ENCODE measurements at places on chromosomes 7 and 10. TPM values are rescaled to one million over a fixed set of nuclear protein-coding genes. Genes with fewer than 3 reads are reported as not detected.

Gene PNLIPRP1
- total RNA-seq, result not detected

Gene STAMBPL1
- total RNA-seq, result 120 TPM

Gene CALML5
- not detected for total RNA-seq

Gene VIPR2
- not detected for total RNA-seq

Gene FOXP2
- 0.86 TPM for total RNA-seq

Gene FAM3C
- 35.8 TPM for total RNA-seq

Gene CLCN1
- under 0.01 TPM for total RNA-seq

Gene ANKRD2
- total RNA-seq, result 0.86 TPM

Gene MAGI2
- 20.0 TPM for total RNA-seq

Gene ZNF789
- 11.7 TPM for total RNA-seq

Gene TAS2R40
- not detected for total RNA-seq

Gene FAM107B
- total RNA-seq, result 19.0 TPM

GRCh38 chr10:62036186-62037081 lies 134.9 kb downstream of the ARID5B start:
- DNase-seq, result no peak

GRCh38 chr10:22704471-22704911 lies 9.9 kb downstream of the PIP4K2A start:
- no peak for DNase-seq

DNA sequence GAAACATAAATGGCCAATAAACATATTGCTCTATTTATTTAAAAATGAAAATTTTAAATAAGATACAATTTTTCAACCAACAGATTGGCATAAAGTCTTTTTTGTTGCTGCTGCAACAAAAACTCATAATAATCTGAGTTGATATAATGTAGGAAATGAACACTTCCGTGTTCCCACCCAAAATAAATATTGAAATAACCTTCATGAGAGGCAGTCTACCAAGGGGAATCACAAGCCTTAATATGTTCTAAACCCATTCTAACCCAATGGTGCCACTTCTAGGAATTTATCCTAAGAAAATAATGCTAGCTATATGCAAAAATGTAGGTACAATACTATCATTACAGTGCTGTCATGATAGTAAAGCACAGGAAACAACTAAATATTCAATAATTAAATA lies 39.1 kb downstream of the SLC25A13 start:
- no peak for DNase-seq

DNA sequence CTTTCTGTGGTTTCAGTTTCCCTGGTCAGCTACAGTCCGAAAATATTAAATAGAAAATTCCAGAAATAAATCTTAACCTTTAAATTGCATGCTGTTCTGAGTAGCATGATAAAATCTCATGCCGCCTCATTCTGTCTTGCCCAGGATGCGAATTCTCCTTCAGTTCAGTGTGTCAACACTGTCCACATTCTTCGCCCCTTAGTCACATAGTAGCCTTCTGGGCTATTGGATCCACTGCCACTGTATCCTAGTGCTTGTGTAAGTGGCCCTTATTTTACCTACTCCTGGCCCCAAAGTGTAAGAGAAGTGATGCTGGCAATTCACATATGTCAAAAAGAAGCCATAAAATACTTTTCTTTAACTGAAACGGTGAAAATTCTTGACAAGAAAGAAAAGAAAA lies 129.6 kb downstream of the ZWINT start:
- DNase-seq, result no peak

- DNase-seq, result no peak
These were observed 242.6 kb downstream of the GLRX3 start for GRCh38 chr10:130378556-130379400.

DNA sequence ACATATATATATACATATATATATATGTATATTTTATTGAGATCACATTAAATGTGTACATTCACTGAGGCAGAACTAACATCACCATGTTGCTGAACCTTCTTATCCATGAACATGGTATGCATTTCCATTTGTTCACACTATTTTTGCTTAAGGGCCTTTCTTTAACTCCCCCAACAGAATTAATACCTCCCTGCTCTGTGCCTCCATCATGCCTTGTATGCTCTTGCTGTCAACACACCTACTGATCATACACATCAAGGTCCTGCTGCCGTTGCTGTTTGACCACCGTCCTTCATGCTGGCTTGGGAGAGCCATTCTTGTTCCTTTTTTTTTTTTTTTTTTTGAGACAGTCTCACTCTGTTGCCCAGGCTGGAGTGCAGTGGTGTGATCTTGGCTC lies 43.5 kb downstream of the EPHB4 start:
- DNase-seq, result no peak

GRCh38 chr10:5929442-5929841 lies 39.4 kb downstream of the FBH1 start:
- no peak for DNase-seq

DNA sequence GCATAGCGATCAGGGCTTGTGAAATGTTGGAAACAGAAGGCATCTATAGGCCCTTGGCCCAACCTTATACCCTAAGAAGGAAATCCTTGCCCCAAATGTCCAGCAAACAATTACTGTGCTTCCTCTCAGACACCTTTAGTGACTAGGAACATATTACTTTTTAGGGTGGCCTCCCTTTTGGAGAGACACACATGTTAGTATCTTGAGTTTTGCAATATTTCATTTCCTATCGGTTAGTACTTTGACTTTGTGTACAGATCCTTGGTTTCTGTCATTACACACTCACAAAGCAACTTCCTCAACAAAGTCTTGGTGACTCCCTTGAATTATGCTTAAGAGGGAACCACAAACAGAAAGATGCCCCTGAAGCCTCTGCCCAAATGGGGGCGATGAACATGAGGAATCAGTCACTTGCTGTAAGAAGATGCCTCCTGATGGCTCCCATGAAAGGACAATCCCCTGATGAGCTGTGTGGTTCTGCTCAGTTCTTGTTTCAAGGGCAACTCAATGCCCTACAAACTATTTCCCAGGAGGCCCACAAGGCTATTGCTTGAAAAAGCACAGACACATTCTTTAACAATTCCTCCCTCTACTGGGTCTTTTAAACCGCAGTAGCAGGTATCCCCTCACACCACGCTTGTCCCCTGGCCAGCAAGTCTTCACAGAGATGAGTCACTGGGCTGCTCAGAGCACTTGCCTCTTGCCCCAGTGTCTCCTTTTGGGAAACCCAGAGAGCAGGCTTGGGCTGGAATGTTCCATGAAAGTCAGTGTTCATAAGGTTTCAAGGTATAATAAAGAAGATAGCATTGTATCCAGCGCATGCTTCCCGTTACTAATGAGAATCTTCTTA lies 196.2 kb downstream of the FANK1 start:
- no peak for DNase-seq

DNA sequence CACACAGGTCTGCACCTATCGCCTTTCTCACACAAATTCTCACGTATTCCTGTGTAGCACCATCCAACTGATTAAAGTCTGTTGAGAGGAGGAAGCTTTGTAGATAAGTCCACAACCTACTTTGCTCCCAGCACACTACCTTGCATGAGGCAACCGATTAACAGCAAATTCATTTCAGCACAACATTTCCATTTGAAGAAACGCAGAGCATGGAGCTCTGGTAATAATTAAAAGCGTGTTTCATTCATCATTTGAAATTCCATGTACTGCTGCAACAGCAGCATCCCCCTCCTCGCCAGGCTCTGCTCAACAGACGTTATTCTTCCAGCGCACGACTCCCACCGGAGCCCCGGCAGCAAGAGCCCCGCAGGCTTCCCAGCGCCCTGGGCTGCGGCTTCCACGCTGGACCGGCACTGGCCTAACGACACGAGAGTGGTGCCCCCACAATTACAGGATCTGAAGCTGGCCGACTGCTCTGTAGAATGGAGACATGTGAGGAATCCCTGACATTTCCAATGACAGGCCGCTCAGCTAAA lies 118.8 kb downstream of the DIP2C start:
- DNase-seq, result no peak

GRCh38 chr7:120981117-120981516 lies 7.4 kb upstream of the CPED1 start:
- DNase-seq, result no peak

- peak; percentile 91 for DNase-seq
These were observed 775 bp upstream of the SEPTIN7 start for GRCh38 chr7:35799846-35800717.

GRCh38 chr10:60848126-60848525 lies 69.8 kb downstream of the CDK1 start:
- DNase-seq, result peak; percentile 67

DNA sequence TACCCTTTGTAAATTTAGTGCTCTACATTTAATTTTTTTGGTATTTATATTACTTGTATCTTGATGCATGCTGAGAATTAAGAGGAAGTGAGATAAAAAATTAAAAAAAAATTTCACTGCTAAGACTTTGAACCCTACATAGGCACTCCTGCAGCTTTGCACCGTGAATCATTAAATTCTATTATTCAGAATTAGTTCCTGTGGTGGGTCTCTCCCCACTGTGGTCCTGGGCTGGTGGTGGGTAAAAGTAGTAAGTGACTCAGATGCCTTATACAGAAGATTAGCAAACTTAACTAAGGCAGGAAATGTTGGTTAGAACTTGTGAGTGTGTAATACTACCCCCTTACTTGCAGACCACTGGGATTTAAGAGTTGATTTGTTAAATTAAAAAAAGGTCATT lies 72.6 kb downstream of the AP3M1 start:
- no peak for DNase-seq

- DNase-seq, result no peak
These were observed 116.4 kb downstream of the ITGB8 start for GRCh38 chr7:20447021-20447650.

DNA sequence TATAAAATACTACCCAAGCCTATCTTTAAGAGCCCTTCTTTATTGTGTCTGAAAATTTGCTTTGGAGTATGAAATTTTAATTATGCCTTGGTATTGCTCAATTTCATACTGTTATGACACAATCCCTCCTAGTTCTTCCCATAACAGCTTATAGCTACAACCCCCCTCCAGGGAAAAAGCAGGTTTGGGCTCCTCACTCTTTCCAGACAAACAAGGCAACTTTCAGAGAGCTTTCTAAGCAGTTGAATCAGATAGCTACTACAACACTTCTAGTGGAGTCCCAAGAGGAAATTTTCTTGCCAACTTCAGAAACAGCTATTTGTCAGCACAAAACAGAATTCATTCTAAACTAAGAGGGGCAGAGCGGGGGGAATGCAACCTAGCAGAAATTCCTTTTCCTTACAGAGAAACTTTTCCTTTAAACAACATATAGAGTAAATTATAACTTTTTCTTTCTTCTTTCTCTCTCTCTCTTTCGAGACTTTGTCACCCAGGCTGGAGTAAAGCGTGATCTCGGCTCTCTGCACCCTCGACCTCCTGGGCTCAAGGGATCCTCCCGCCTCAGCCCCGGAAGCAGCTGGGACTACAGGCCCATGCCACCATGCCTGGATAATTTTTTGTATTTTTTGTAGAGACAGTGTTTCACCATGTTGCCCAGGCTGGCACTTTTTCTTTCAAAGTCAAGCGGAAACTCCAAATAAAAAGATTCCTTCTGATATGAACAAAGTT lies 26.0 kb upstream of the JMJD1C start:
- DNase-seq, result peak; percentile 95

GRCh38 chr10:95500097-95500496 lies 61.1 kb downstream of the SORBS1 start:
- no peak for DNase-seq

DNA sequence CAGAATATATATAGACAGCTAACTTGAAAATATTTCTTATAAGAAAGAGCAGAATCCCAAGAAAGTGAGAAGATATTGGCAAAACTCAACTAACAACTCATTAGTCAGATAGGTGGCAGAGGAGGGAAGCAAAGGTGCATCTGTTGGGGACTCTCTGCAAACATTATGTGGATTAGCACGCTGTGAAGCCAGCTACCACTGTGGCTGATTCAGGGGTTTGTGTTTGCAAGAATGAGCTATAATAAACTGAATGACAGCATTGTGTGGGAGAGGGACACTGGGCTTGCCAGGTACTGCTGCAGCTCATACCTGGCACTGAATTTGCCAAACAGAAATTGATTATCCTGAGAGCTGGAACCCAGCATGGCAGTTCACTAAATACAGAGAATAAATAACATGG lies 170.3 kb upstream of the MINDY3 start:
- DNase-seq, result no peak

DNA sequence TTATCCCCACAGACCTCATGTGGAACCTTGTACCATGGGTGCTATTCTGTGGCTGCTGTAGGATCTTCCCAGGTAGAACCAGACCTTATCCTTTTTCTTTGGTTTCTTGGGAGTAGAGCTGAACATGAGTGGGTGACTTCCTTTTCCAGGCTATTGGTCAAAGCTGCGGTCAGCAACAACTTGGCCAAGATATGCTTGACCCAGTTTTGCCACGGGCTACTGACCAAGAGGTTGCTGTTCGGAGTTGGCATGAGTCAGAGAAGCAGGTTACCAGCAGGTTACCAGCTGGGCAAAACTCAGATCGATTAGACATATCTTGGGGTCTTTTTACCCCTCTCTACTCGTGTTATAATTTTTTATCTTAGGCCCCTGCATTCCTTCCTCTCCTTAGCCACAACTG lies 36.7 kb upstream of the HDAC9 start:
- no peak for DNase-seq

- DNase-seq, result peak; percentile 35
These were observed 55.2 kb downstream of the DOCK4 start for GRCh38 chr7:112150823-112151641.

DNA sequence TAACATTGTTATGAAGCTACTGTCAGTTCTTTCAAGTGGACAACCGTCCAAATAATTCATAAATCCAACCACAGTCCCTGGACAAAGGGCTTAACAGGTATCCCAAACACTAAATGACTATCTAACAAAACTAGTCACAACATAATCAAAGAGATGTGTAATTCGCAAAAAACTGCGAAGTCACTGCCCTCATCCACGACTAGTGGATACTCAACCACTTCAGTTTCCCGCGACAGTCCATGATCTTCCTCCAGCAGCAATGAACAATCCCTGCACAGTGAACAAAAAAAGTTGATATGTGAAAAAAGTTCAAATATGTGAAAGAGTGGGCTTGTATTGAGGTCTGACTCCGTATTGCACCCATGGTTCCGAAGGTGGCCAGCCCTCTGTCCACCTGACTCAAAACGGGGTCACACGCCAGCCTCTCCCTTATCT lies 287 bp downstream of the DCLRE1A start:
- no peak for DNase-seq

Measured in fibroblast of villous mesenchyme (primary cell).